ENCODE measurements at places on chromosomes 7 and 10.

- peak; percentile 71 for DNase-seq
Observed at GRCh38 chr10:35822316-35822715, 180.2 kb upstream of the FZD8 start.

- DNase-seq, result no peak
Observed at GRCh38 chr7:2084781-2085505, 147.8 kb downstream of the MAD1L1 start.

GRCh38 chr10:52027055-52027705 is 286.9 kb upstream of the DKK1 start:
- DNase-seq, result peak; percentile 38

DNA sequence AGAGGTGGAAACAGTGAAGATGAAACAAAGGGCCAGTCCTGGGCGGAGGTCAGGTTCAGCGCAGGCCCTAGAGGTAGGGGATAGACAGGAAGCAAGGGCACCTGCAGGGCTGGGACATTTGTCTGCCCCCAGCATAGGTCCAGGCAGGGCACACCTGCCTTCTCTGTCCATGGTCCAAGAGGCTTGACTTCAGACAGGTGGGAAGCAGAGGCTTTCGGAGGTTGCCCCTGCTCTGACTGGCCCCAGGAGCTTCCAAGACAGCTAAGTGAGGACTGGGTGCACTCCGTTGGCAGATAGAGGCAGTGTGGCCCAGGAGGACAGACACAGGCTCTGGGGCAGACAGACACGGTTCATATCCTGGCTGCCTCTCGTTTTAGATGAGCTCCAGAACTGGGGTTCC is 71.6 kb upstream of the GRB10 start:
- no peak for DNase-seq

- DNase-seq, result peak; percentile 76
Observed at GRCh38 chr10:126171555-126171954, 216.7 kb downstream of the ADAM12 start.

- DNase-seq, result no peak
Observed at GRCh38 chr10:36232935-36233334, 590.8 kb upstream of the FZD8 start.

GRCh38 chr10:90695915-90696676 is 161.7 kb downstream of the HTR7 start:
- no peak for DNase-seq

DNA sequence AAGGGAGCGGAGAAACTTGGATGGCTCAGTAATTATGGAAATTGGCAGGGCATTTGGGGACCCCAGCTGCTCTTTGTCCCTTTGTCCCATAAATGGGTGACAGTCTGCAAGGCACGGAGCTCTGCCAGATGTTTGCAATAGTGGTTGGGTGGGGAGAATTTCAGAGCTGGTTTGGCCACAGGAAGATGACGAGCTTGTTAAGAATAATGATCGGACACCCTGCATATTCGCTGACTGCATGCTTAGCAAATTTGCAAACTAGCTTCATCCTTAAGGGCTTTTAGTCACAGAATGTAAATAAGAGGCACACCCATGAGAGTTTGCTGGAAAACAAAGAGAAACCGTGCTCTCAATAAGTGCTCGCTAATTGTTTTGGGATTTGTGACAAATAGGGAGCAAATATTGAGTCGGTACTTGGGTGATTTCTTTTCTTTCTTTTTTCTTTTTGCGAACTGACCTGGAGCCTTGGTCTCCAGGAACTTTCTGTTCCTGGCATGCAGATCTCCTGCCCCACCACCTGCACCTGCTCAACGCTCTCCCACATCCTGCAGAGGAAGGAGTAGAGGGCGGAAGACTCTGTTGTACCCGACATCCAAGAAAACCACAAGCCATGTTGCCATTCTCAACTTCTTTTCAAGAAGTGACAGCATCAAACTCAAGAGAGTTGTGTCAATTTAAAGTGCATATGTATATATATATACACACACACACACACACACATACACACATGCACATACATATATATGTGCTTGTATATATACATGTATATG is 238.9 kb downstream of the CAMK1D start:
- no peak for DNase-seq

GRCh38 chr7:137331378-137331777 is 12.2 kb downstream of the PTN start:
- DNase-seq, result no peak

- DNase-seq, result no peak
Observed at GRCh38 chr10:132615341-132616169, 78.0 kb downstream of the INPP5A start.

DNA sequence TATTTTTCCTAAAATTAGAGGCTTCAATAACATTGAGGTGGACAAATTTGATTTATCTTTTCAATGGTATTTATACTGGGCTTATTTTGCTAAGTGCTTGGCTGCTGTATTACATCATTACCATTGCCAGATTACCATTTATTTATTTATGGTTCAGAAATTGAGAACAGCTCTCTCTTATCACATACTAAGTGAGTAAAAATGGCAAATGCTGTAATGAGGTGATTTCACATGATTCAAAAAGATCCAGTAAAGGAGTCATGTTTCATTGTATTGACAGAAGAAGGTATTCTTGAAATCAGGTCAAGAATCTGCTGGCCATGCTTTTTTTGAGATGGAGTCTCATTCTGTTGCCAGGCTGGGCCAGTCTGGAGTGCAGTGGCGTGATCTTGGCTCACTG is 322.6 kb downstream of the KIF20B start:
- DNase-seq, result no peak

DNA sequence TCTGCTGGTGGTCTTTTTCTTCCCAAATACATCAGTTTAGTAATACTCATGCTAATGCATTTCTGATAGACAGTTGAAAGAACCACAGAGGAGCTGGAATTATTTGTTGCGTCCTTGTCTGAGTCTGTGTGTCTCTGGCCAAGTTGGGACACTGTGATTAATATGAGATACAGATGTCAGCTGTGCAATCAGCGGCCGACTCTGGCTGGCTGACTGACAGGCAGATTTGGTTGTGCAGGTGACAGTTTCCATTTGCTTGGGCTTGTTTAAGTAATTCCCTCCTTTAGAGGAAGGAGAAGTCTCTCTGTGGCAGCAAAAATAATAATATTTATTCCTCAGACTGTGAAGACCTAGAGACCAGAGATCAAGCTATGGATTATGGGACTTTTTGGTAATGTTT is 176.2 kb upstream of the CHRM2 start:
- no peak for DNase-seq

DNA sequence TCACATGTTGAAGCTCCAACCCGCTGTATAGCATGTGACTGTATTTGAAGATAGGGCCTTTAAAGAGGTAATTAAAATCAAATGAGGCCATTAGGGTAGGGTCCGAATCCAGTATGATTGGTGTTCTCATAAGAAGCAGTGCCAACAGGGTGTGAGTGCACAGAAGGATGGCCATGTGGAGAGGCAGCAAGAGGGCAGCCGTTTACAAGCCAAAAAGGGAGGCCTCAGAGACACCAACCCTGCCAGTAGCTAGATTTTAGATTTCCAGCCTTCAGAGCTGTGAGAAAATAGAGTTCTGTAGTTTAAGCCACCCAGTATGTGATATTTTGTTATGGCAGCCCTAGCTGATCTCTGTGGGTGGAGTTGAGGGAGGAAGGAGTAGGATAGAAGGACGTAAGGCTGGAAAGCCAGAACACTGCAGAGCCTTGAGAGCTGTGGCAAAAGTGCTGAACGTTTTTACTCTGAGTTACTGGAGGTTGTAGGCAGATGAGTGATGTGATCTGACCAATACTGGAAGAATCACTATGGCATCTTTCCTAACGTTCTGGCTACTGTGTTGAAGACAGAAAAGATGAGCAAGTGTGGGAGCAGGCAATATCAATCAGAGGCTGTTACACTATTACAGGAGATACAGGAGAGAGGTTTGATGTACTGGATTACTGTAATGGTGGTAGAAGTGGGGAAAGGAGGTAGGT is 334.9 kb downstream of the ELMO1 start:
- DNase-seq, result no peak

DNA sequence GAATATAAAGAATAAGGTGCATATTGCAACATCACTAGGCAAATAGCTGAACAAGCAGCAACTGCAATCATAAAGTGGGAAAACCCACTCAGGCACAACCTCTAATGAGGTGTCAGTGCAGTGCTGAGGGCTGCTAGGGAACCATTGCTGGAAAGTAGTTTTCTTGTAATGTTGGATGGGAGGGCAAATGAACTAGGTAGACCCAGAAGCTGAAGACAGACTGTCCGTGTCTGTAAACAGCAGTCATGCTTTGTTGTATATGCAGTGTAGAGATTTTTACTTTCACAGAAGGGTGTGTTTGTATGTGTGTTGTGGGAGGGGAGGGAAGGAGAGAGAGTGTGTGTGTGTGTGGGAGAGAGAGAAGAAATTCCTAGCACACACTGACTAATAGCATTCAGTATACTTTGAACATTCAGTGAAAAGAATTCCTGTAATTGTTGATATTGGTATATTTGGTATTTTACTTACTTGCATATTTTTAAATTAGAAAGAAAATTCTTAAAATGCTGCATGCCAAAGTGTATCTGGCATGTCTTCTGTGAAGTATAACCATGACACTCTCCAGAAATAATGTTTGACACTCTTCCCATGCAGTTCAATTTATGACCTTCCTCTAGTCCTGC is 28.8 kb downstream of the ITGB8 start:
- DNase-seq, result peak; percentile 50

- no peak for DNase-seq
Observed at GRCh38 chr10:5538892-5539651, 14.3 kb downstream of the CALML3 start.

DNA sequence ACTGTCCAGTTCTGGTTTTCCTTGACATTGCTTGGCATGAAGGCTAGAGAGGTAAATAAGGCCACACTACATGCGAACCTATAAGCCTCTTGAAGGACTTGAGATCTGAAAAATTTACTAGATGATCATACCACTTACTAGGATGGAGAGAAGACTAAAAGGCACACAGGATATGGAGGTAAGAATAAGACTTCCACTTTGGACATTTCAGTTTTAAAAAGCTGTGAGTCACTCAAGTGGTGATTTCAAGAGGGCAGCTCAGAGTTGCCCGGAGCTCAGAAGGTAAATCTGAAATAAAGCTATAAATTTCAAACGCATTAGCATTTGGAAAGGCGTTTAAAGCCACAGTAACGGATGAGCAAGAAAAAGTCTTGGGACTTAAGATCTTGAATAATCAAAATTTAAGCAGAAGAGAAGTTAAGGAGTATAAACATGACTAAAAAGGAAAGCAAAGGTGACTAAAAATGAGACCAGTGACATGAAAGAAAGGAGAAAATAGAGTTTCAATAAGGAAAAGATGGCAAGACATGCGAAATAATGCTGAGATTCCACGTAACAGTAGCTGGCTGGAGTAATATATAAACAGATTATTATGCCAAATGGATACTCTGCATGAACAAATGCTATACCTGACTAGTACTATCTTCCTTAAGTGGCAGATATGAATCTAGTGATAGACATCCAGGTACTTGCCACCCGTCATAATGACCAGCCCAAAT is 68.3 kb downstream of the SNX13 start:
- DNase-seq, result no peak

Measured in fibroblast of pulmonary artery (primary cell).